CD4-positive, alpha-beta T cell (primary cell): ENCODE measurements at places on chromosomes 7 and 10. TPM values are rescaled to one million over a fixed set of nuclear protein-coding genes. Genes with fewer than 3 reads are reported as not detected.

The PNLIP gene
- not detected for total RNA-seq

The GALNT17 gene
- total RNA-seq, result not detected

The OR2A12 gene
- total RNA-seq, result not detected

The WDR11 gene
- 17.9 TPM for total RNA-seq

The TEX47 gene
- total RNA-seq, result not detected

The GTF2IRD1 gene
- total RNA-seq, result 1.2 TPM
